Suppressor macrophage treated with lipopolysaccharide for 1 hour (primary cell): ENCODE measurements at places on chromosomes 11 and 22.

- peak; percentile 11 for DNase-seq
These were observed 227.5 kb upstream of the ZC3H12C start for GRCh38 chr11:109865548-109866186.

DNA sequence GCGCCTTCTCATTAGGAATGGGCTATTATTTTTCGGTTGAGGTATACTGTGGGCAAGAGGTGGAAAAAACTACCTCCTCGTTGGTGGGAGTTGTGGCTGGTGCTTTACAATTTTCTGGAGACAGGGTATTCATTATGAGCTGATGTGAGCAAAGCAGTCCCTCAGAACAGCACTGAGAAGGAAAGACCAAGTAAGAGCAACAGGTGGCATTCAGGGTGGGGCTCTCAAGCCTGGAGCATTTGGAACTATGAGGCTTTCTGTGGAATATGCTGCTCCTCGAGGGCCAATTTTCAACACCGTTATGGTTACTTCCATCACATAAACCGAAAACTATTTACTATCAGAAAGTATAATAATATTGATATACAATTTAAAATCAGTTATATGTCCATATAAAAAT lies 3.7 kb downstream of the SNX19 start:
- DNase-seq = no peak

GRCh38 chr22:37887584-37888378 lies 18.3 kb upstream of the MICALL1 start:
- DNase-seq = no peak

DNA sequence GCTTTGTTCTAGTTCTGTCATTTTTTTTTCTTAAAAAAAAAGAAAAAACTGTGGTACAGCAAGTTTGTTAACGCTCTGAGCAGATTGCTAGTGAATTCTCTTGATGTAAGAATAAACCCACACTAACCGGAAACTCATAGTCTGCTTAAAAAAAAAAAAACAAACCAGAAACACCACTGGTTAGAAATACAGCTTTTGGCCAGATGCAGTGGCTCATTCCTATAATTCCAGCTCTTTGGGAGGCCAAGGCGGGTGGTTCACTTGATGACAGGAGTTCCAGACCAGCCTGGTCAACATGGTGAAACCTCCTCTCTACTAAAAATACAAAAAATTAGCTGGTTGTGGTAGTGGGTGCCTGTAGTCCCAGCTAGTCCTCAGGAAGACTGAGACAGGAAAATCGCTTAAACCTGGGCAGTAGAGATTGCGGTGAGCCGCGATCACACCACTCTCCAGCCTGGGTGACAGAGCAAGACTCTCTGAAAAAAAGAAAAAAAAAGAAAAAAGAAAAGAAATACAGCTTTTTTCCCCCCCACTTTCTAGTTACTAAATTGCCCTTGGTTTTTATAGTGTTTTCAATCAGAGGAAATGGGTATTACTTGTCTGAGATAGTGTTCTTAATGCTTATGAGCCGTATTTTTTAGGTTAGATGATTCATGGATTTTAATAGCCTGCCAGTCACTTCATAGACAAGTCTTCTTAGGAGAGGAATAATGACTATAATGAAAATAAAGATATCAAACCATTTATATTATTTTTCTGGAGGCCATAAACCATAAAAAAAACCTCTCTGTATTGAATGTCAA lies 222.8 kb downstream of the DDX10 start:
- DNase-seq = no peak

DNA sequence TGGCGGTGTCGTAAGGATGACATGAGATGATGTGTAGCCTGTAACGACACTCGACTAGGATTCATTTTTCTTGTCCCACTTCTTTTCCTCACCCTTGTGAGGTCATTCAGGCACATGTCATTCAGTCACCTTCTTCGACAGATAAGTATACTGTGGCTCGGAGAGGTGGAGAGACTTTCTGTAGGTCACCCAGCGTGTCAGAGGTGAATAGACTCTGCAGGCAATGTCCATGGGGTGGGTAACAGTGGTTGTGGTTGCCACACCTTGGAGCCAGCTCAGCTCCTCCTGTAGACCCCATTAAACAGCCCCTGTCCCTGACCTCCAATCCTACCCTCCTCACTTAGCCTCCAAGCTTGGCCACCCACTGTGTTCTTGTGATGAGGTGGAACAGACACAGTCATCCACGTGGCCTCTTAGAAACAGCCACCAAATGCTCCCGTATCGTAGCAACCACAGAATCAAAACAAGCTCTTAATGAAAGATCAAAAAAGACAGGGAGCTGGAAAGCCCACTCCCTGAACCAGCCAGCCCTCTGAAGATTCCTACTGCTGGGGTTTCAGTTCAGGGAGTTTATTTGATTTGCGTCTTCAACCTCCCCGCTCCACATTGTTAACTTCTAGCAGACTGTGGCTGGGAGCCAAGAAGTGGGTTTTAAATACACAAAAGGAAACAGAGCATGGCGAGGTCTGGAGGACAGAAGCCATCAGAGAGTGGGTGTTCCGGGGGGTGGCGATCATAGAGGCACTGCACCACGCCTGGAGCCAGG lies 89.0 kb upstream of the GRK3 start:
- DNase-seq = no peak

- no peak for DNase-seq
These were observed 1055.3 kb downstream of the BRD1 start for GRCh38 chr22:48772286-48772907.

DNA sequence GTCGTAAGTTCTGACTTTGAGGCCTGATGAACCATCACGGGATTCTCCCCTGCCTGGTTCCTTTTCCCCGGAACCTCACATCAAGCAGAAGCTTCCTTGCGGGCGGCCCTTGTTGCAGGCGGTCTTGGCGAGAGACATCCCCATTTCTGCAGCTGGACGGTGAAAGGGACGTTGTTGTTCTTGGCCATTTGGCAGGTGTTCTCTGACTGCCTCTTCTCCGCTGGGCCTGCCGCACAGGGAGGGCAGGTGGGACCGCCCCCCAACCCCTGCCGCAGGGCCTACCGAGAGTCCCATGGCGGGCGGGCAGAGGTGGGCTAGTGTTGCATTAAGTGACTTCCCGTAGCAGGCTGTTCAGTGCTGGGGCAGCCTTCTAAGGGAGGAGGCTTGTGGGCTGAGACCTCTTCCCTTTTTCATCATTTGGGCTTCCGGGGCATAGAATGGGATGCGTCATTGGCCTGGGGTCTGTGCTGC lies 26.9 kb upstream of the GRAMD4 start:
- DNase-seq = peak; percentile 87

DNA sequence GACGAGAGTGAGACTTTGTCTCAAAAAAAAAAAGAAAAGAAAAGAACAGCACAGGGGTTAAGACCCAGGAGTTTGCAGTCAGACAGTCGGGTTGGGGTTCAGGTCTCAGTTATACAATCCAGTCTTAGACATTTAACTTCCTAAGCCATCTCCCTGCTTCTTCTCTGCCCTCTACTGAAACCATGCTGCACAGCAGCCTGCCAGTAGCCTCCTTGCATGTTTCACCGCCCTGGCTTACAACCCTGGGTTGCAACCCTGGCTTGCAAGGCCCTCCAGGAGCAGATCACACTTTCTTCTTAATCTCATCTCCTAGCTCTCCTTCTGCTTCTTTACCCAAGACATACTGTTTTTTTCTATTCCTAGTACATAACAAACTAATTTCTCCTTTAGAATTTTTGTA lies 5.9 kb upstream of the B3GAT3 start:
- DNase-seq = peak; percentile 26
